ENCODE measurements at places on chromosomes 6 and 20.

- no peak for DNase-seq
These were observed 54.9 kb downstream of the RSPO3 start for GRCh38 chr6:127173156-127173940.

DNA sequence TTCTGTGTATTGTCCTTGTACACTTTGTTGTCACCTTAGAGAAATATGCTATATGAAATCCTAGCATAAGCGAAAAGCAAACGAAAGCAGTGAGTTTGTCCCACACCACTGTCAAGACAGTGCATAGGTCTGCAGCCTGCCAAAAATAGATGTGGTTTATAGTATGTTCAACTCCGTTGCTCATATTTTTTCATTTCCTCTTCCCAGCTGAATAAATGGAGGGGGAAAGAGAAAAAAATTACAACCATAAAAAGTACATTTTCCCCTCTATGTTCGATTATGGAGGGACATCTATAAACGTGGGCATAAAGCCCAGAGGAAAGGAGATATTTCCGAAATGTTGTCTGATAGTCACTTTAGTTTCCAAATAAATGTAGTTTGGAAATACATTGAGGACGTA is 25.8 kb downstream of the PRL start:
- DNase-seq: no peak

GRCh38 chr6:11522812-11523605 is 14.5 kb upstream of the TMEM170B start:
- no peak for DNase-seq

DNA sequence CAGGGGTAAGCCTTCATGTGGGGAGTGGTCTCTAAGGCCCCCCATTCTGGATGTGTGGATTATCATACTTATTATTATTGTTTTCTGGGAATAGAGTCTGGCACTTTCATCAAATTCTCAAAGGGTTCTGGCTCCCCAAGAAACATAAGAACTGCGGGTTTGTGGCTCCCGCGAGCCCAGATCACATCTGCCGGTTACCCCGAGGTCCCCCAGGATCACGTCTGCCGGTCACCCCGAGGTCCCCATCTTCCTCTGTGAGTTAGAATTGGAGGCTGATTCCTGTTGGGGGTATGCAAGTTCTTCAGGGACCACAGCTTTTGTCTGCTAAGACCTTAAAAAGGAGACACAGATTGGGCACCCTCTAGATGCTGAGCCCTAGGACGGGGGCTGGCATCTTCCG is 116.7 kb upstream of the FRMD1 start:
- no peak for DNase-seq

- no peak for DNase-seq
These were observed 9.9 kb downstream of the AKIRIN2 start for GRCh38 chr6:87692086-87692485.

DNA sequence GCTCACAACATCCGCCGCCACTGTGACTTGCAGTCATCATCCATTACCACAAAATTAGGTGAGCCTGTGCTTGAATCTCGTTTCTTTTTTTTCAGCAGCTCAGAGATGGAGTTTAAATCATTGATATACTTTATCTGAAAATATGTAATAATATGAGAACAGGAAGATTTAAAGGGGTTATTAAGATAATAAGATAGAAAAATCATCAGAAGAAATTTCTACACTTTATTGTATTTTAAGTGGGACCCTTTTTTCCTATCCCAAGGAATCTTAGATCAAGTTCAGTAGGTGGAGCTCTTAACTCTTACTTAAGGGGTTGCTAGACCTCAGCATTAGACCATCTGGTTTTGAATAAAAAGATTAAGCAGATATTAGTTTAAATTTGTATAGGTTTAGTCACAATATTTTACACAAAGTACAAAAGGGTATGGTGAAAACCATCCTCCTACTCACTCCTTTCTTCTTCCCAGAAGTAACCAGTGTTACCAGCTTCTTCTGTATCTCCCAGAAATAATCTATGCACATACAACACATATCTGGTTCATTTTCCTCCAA is 9.4 kb upstream of the NCOA7 start:
- DNase-seq: no peak
